ENCODE measurements at places on chromosomes 2 and 18. TPM values are rescaled to one million over a fixed set of nuclear protein-coding genes. Genes with fewer than 3 reads are reported as not detected.

Gene GCFC2
- 40.2 TPM for total RNA-seq

Gene GPR39
- 6.8 TPM for total RNA-seq

Gene ADD2
- 6.5 TPM for total RNA-seq

Gene LMAN2L
- 22.8 TPM for total RNA-seq

Gene PPP1R1C
- not detected for total RNA-seq

Gene GCG
- total RNA-seq, result not detected

Gene MTA3
- 34.1 TPM for total RNA-seq

Gene RTP5
- total RNA-seq, result 0.13 TPM

Gene RSAD2
- total RNA-seq, result 1.9 TPM

Gene RAB6D
- total RNA-seq, result not detected

Gene PTPRN
- total RNA-seq, result not detected

Gene SATB2
- total RNA-seq, result 2.0 TPM

Gene FAM237A
- total RNA-seq, result not detected

Gene C2orf78
- not detected for total RNA-seq

Gene ZBTB7C
- total RNA-seq, result 41.7 TPM

Gene FRZB
- 6.0 TPM for total RNA-seq

Gene ZAP70
- total RNA-seq, result 4.3 TPM

Gene MEP1B
- total RNA-seq, result 0.38 TPM

Gene MC4R
- not detected for total RNA-seq

Gene TM4SF20
- total RNA-seq, result not detected

Gene REG1B
- not detected for total RNA-seq
